ENCODE measurements at places on chromosomes 7 and 10.

GRCh38 chr10:130905386-130905785 lies 406.1 kb downstream of the TCERG1L start:
- no peak for DNase-seq

GRCh38 chr7:79730971-79731370 lies 277.5 kb upstream of the MAGI2 start:
- no peak for DNase-seq

GRCh38 chr10:85447690-85448089 lies 918.9 kb downstream of the GRID1 start:
- no peak for DNase-seq

DNA sequence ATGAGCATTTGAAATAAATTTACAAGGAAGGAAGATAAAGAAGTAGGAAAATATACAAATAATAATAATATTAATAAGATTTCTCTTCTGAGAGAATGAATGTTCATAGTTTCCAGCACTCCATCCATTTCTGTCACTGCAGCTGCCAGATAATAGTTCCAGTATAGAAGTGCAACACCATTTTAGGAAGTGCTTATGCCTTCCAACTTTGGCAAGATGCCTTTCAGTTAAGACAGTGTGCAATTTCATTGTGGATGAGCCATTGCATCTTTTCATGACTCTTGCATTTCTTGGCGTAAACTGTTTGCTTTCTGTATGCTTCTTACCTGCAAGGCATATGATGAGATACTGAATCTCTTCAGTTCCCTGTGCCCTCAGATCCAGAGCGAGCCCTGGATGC lies 185.0 kb downstream of the PDE1C start:
- DNase-seq: no peak

- no peak for DNase-seq
Observed at GRCh38 chr7:29843726-29844125, 37.4 kb downstream of the WIPF3 start.

GRCh38 chr10:101650863-101651262 lies 44.1 kb downstream of the FBXW4 start:
- DNase-seq: no peak

DNA sequence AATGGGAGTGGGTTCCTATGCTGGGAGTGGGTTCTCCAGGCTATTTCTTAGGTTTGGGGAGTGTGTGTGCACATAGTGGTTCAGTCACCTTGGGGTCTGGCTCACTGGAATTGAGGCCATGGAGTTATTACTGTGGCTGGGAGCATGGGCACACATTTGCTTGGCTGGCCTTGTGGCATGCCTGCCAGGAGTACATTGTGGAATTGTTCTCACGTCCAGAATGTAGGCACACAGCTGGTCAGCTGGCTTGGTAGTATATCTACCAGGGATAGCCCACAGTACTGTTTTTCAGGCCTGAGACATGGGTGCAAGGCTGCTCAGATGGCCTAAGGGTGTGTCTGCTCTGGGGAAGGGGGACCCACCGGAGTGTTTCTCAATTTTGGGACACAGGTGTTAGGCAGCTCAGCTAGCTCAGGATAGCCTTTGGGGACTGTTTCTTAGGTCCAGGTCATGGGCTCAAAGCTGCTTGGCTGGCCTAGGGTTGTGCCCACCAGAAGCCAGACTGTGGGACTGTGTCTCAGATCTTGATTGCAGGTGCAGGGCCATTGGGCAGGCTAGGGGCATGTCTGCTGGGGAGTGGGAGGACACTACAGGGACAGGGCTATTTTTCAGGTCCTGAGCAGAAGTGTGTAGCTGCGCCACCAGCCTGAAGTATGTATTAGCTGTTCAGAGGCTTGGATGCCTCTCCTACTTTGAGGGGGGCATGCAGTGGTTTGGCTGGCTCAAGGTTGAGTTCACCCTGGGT lies 50.6 kb downstream of the TMEM168 start:
- no peak for DNase-seq

DNA sequence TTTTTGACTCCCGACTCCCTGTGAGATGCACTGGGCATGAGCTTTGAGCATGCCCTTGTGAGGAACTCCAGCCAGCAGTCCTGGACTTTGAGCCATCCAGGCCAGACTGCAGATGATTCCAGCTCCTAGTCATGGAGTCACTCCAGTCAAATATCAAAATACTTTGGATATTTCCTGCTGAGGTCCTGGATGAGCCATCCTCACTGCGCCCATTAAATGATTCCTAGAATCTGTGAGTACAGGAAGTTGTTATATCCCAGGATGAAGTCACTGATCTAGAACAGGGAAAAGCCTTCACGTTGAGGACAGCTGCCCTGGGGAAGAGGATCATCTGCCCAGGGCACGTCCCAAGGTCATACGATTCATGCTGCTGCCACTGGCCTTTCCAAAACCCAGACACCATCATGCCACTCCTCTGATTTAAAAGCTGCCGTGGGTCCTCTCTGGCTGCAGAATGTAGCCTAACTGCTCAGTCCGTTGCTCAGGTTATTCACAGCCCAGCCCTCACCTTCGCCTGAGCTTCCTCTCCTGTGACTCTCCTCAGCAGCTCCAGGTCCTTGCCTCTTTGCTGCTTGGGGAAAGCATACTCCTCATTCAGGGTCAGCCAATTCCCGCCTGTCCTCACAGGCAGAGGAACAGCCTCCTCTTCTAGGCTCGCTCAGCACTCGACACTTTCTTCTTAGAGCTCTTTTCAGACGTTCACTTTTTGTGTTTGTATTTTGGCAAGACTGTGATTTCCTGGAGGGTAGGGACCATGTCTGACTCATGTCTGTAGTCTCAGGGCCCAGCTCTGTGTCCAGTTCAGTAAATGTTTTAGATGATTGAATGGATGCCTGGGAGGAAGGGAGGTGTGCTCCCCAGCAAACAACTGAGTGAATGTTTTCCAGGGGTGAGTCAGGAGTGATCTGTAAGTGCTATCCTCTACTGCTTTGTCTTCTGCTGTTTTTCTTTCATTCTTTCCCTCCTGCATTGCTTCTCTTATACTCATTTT lies 157.8 kb downstream of the SNX10 start:
- peak; percentile 4 for DNase-seq

DNA sequence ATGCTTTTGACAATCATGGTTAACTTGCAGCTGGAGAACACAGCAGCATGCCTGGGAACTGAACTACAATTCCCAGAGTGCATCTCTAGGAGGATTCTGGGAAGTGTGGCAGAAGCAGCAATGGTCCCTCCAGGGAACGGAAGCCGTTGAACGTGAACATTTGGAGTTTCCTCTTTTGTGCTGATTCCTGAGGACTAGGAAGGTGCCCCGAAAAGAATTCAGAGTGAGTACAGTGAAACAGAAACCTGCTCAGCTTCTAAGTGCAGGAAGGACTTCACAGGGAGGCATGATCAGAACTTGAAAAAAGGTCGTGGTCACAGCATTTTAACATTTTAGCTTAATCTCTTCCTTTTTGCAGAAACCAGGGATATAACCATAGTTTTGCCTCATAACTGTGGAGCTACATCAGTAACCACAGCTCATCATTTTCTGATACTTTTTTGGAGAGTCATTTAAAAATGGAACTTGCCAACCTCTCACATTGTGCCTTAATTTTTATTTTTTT lies at the start of gene NUDT13:
NUDT13 (plus strand) TSS at position 111 of the 505 bp plus-strand sequence. CDS start 3,911 bp downstream, outside the sequence.
- DNase-seq: peak; percentile 51

DNA sequence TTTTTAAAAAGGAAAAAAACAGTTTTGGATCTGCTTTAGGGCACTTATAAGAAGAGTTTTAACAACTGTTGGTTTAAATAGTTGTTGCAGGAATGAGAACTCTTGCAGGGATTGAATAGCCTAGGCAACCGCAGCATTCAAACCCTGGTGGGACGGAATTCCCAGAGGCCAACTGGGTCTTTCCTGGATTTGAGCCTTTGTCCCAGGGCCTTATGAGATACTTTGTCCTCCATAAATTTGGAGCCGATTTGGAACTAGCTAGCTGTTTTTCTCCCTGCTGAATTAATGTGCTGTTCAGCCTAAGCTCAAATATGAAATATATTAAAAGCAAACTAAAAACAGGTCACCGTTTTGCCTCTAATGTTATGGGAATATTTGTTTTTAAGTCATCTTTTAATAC lies 109.6 kb downstream of the LRMDA start:
- no peak for DNase-seq

- DNase-seq: no peak
Observed at GRCh38 chr7:46033592-46033991, 112.5 kb upstream of the IGFBP3 start.

DNA sequence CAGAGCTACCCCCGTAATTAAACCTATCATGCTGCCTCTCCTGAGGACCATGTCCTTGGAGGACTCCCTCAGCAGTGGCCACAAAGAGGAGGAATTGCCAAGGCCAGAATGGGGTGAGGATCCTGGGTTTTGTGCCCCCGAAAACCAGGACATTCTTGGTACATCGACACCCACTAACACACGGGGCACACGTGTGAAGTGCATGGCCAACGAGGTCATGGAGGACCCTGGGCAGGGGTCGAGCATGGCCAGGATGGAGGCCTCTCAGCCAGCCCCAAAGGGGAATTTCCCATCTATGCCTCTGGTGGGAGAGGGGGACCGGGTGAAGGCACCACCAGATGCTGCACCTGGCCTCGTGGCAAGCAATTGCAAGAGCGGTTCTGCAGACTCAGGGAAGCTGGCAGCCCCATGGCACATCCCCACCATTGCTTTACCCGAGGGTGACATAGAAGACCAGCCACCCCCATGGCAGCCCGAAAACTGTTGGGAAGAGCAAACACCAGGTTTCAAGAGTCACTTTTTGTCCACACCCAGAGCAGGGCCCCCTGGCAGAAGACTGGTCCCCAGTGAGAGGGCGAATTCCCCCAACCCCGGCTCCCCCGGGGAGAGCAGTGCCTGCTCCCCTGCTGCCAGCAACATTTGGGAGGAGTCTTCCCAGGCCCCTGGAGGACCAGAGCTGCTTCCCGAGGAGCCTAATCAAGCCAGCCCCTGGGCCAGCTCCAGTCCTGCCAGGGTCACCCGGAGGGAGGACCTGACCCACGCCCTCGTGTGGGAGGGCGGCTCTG lies 26.4 kb downstream of the C10orf71 start:
- no peak for DNase-seq

GRCh38 chr10:115272482-115272881 lies 179.3 kb downstream of the ATRNL1 start:
- no peak for DNase-seq

- DNase-seq: no peak
Observed at GRCh38 chr10:8051109-8051821, 3.2 kb upstream of the GATA3 start.

GRCh38 chr7:12422554-12423320 lies 19.1 kb upstream of the VWDE start:
- no peak for DNase-seq

DNA sequence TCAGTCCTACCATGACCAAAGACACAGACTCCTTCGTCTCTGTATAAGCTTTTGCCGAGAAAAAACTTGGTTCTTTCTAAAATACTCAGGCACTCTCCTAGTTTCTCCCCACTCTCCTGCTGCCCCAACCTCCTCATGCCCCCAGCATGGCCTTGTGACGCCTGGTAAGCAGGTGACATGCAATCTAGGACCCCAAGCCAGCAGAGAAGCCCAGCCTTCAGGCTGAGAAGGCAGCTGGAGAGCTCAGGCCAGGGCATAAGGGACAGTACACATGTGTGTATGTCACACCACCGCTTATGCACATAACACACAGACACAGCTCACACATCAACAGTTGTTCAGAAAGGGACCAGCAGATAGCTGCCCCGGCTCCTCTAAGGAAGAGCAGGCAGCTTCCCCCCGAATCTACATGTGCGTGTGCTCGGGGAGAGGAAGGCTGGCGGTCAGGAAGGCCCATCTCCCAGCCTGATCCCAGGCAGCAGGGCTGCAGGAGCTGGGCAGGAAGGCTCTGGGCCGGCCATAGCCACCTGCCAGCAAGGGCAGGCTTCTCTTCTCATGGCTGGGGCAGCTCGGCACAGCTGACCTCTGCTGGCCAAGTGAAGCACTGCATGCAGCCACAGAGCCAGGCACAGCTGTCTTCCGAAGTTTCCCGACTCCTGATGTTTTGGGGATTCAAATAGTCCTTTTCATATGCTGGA lies 8.5 kb downstream of the DDX56 start:
- DNase-seq: no peak

DNA sequence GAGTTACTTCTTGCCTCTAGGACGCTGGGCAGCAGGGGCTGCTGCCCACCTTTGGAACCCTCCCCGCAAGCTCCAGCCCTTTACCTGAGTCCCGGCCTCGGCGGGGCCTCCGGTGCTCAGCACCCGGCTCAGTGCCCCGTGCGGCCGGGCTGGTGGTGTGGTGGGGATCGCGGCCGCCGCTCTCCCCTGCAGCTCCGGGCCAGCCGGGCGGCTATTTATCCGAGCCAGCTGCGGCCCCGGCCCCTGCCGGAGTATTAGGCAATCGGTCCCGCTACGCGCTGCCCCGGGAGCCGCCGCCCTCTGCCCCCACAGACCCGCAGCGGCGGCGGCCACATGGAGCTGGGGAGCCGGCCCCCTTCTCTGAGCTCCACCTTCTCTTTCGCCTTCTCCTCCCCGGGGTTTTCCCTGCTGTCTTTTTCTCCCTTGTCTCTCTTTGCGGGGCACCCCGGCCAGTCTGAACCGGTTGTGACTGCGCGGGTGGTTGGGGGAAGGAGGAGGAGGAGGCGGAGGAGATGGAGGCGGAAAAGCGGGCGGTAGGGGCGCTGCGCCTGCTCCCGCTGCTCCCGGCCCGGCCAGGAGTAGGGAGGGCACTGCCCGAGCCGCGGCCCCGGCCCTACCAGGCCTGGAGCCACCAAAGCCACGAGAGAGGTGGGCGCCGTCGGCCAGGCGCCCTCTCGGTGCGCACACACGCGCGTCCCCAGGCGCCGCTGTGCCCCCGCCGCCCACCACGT lies at the start of gene SLC16A9:
SLC16A9 (minus strand) TSS at position 456 of the 731 bp plus-strand sequence. CDS start 25,559 bp downstream, outside the sequence.
- peak; percentile 3 for DNase-seq

DNA sequence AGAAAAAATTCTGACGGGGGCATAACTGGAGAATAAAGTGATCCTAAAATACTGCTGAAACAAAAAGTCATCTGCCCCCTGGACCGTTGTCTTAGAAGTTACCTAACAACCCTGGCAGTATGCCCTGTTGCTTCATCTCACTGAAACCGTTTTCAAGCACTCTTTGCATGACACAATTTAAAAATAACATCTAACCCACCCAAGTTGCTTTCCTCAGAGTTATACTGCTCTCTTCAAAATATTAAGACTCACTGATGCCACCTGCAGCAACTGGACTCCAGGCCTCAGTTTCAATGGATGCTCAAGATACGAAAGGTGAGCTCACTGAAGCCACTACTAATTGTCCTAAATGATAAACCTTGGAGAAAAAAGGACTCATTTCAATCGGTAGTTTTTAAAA lies 57.4 kb downstream of the CDK6 start:
- DNase-seq: no peak

- DNase-seq: no peak
Observed at GRCh38 chr10:14487488-14487883, 156.8 kb upstream of the FRMD4A start.

DNA sequence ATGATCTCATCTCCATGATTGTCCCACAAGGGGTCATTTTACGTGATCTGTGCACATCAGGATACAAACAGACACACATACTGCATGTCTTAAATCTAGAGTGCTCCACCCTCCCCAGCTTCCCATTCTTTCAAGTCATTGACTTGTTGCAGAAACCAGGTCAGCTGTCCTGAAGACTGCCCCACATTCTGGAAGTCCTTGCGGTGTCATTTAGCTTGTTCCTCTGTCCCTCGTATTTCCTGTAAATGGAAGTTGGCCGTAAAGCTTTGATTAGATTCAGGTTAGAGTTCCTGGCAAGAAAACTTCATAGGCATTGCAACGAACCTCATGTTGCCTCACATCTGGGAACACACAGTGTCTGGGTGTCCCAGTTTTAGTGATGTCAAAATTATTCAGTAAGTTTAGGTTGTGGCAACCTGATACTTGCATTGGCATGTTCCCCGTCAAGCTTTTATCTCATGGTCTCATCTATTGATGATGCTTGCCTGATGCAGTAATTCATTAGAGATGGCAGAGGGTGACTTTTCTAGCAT lies 417.4 kb upstream of the GALNT17 start:
- no peak for DNase-seq

- no peak for DNase-seq
Observed at GRCh38 chr10:85459906-85460305, 906.7 kb downstream of the GRID1 start.
